ENCODE measurements at places on chromosomes 2 and 18. TPM values are rescaled to one million over a fixed set of nuclear protein-coding genes. Genes with fewer than 3 reads are reported as not detected.
A peak's percentile ranks its signal among the peaks of the same experiment; 100 is the strongest.

The PAX8 gene
- total RNA-seq: 0.34 TPM

The ACVR2A gene
- 9.6 TPM for total RNA-seq

- DNase-seq: peak; percentile 69
Observed at GRCh38 chr2:178194600-178195389, 483 bp downstream of the OSBPL6 start.

DNA sequence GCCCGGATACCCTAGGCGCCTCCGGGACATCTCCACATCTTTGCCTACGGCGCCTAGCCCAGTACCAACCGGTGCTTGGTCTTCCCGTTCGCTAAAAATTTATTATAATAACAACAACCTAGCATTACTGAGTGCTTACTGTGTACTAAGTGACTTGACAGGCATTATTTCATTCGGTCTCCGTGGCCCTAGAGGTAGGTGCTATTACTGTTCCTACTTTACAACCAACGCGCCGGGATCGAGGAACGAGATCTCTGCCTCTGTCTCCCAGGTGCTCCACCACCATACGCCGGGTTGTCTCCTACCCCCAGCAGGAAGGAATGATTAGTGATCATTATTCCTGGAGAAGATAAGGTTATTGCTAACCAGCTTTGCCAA lies 657 bp upstream of the BIN1 start:
- DNase-seq: no peak

DNA sequence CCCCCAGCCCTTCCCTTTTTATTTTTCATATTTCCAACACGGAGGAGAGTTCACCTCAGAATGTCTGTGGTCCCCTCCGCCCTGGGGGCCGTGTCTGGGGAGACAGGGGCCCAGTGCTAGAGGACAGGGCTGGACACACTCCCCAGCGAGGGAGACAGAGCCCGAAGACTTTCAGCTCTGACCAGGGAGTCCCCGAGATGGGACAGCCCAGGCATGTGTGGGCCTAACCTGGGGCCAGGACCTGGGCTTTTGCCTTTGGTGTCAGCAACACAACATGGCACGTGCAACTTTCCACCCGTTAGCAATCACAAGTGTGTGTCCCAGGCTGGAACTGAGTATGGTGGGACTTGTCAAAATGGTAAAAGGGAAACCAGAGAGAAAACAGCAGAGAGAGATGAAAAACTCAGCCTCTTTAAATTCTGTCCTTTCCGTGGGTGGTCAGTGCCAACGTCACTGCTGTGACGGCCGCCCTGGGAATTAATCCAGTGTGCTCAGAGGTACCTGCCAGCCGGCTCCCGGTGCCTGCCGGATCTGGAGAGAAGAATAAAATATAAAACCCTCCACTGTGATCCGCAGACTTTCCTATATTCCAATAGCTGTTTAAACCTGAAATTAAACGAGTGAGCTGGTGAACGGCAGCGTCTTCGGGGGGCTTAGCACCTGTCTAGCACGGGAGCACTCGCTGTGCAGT lies 245.8 kb downstream of the EIPR1 start:
- DNase-seq: no peak

GRCh38 chr2:146990311-146991054 lies 854.3 kb upstream of the ACVR2A start:
- no peak for DNase-seq

DNA sequence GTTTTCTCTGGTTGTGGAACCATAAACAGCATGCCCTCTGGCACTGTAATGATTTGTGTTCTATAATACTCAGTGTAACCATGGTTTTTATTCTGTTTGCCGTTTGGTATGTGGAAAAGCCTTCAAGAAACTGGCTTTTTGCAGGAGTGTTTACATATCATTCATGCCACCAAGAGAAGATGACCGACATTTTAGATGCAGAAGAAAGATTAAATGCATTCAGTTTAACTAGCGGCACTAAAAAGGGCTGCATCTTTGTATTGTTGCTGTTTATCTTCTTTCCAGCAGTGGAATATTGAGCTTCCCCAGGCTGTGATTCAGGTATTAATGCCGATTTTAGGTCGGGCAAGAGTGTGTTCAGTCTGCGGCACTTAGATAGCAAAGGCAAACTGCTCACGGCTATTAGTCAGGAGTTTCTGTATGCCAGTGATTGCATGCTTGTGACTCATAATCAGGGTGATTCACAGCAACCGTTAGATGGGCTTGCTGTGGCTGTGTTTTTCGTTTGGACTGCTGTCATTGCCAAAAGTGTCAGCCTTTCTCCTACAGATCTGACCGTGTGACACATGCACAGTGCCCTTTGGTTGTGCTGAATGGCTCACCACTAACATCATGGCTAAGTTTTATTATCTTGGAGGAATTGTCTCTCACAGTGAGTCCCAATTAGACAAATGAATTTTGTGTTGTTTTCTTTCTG lies 479.7 kb downstream of the PARD3B start:
- DNase-seq: peak; percentile 58

Measured in psoas muscle (tissue), 8 donors.